ENCODE measurements at places on chromosomes 5 and 9. TPM values are rescaled to one million over a fixed set of nuclear protein-coding genes. Genes with fewer than 3 reads are reported as not detected.

DNA sequence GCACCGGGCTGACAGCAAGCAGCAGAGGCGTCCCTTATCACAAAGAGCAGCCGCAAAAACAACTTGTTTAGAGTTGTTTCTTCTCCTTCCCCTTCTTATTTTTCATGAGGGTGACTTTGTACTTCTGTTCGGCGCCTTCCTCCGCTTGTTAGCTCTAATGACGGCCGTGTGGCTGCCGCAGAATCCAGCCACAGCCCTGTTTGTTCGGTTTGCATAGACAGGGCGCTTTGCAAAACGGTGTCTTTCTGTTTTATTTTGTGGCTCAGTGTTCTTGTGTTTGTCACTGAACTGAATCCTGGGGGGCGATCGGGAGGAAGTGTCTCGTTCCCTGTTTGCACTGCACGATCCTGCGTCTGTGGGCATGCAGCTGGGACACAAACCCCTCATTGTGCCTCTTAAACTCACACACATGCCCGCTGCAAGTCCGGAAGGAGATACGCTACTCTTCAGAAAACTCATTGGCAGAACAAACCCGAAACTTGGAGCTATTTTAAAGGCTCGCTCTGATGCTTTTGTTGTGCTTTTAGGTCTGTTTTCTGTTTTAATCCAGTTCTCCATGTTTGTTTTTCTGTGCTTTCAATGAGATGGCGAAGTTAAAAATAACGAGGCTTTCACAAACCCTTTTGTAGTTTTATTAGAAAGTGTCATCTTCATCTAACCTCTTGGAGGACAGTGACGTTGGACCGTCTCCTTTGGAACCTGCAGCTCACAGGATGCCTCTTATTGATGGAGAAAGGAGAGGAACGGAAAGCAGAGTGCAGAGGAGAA, 213.9 kb downstream of the IRX2 start:
- H3K4me1 ChIP-seq, result no peaks in the 10 kb centered on the region
- no peaks in the 10 kb centered on the region for H3K36me3 ChIP-seq
- no peak for DNase-seq
- no peak overlapping the region for H3K27ac ChIP-seq
- no peak overlapping the region for H3K4me3 ChIP-seq

DNA sequence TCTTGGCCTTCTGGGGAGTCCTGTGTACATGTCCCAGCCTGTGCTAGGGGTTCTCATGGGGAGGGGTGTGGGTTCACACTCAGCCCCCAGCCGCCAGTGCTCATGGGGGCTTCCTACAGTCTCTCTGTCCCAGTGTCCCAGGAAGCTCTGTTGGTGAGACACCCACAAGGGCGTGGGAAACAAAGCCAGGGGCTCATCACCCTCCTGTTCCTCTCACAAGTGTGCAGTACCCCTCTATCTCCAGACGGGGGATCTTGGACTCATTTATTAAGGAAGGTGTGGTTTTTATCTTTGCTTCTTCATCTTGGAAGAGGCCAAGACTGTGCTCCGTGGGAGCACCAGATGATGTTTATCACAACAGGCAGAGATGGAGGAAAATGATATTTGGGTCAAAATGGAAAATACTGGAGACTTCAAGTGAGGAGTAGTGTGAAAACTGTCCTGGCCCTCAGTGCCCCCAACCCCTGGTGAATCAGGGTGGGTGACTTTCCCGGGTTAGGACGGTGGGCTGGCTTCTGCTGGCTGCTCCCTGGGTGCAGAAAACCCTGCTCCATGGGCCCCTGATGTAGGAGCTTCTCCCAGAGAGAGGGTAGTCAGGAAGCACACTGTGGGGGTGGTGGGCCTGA, 15.2 kb downstream of the TMEM171 start:
- H3K4me3 ChIP-seq, result no peak overlapping the region
- no peak overlapping the region for H3K27ac ChIP-seq
- no peak for DNase-seq
- H3K27me3 ChIP-seq, result no peaks in the 10 kb centered on the region
- no peaks in the 10 kb centered on the region for H3K36me3 ChIP-seq

- H3K4me1 ChIP-seq, result peaks cover 11% of the 10 kb centered on the region
- H3K36me3 ChIP-seq, result peaks cover 22% of the 10 kb centered on the region
- DNase-seq, result no peak
- no peaks in the 10 kb centered on the region for H3K27me3 ChIP-seq
Measured at GRCh38 chr5:140647042-140647419, 399 bp downstream of the NDUFA2 start.

DNA sequence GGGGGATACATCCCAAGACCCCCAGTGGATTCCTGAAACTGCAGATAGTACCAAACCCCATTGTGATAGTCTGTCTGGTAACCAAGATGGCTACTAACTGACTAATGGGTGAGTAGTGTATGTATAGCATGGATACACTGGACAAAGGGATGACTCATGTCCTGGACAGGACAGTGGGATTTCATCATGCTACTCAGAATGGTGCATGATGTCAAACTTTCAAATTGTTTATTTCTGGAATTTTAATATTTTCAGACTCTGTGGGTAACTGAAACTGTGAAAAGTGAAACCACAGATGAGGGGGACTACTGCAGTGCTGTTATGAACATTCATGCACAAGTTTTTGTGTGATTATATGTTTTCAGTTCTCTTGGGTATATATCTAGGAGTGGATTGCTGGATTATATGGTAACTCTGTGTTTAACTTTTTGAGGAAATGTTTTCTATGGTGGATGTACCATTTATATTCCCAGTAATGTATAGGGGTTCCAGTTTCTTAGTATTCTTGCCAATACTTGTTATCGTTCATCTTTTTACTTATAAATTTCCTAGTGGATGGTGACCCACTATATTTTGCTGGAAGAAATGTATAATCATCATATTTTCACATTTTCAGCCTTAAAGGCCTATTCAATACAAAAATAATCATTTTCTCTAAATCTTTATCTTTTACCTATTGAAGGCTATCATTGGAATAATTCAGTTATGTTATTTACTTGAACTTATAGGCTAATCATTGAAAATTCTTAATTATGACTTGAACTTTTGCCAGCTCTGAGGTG, 140.9 kb downstream of the NR3C1 start:
- DNase-seq, result no peak
- no peaks in the 10 kb centered on the region for H3K27me3 ChIP-seq
- H3K4me1 ChIP-seq, result no peaks in the 10 kb centered on the region
- no peak overlapping the region for H3K27ac ChIP-seq
- H3K4me3 ChIP-seq, result no peak overlapping the region

TLX3 gene
- not detected for total RNA-seq

GRCh38 chr9:112283582-112284253, 49.7 kb downstream of the PTBP3 start:
- H3K4me3 ChIP-seq, result no peak overlapping the region
- no peak for DNase-seq
- no peaks in the 10 kb centered on the region for H3K27me3 ChIP-seq
- no peaks in the 10 kb centered on the region for H3K36me3 ChIP-seq

- DNase-seq, result no peak
Measured at GRCh38 chr9:95110921-95111525, 206.5 kb downstream of the FANCC start.

- peak; percentile 61 for DNase-seq
- H3K4me1 ChIP-seq, result peaks cover 6% of the 10 kb centered on the region
- H3K4me3 ChIP-seq, result no peak overlapping the region
- no peaks in the 10 kb centered on the region for H3K27me3 ChIP-seq
Measured at GRCh38 chr5:76325876-76326491, 77.1 kb upstream of the IQGAP2 start.

DNA sequence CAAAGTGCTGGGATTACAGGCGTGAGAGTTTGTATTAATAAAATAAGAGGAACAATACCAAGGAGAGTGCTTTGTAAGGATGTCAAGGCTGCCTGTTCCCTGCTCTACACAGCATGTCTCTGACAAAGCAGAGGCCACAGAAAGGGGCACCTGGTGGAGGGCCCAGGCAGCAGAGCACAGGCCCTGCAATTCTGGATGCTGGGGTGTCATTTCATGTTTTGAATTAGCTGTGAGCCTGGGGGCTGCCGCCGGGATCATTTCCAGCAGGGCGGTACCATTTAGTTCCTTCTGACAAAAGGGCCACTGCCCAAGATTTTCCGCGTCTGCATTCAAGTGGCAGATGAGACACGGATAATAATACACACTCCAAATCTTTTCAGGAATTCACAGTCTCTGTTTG, 396.9 kb downstream of the GADD45G start:
- no peaks in the 10 kb centered on the region for H3K36me3 ChIP-seq
- H3K4me1 ChIP-seq, result peaks cover 9% of the 10 kb centered on the region
- H3K4me3 ChIP-seq, result no peak overlapping the region
- DNase-seq, result no peak
- no peak overlapping the region for H3K27ac ChIP-seq
- no peaks in the 10 kb centered on the region for H3K27me3 ChIP-seq

TOPORS gene
- 17.4 TPM for total RNA-seq

DNA sequence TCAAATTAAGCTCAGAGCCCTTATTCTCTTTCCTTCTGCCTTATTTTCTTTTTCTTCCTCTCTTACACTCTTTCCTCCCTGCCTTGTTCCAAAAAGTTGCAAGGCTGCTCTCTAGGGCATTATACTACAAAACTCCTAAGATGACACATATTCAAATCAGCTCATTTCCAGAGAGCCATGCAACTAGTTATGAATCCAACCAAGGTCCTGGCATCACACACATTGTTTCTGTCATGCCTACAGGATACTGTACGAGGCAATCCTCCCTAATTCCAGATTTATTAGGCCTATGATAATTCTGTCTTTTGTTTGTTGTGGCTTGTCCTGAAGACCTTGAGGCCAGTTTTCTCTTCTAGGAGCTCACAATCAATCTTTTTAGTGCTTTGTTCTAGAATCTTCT, 87.0 kb upstream of the TBCA start:
- DNase-seq, result no peak
- no peak overlapping the region for H3K27ac ChIP-seq
- no peaks in the 10 kb centered on the region for H3K36me3 ChIP-seq
- H3K4me1 ChIP-seq, result no peaks in the 10 kb centered on the region
- no peak overlapping the region for H3K4me3 ChIP-seq

ISL1 gene
- 1.6 TPM for total RNA-seq

- peak overlapping the region; percentile 5 for H3K27ac ChIP-seq
- no peak for DNase-seq
- H3K4me1 ChIP-seq, result peaks cover 15% of the 10 kb centered on the region
- H3K4me3 ChIP-seq, result no peak overlapping the region
- no peaks in the 10 kb centered on the region for H3K36me3 ChIP-seq
Measured at GRCh38 chr5:80239680-80240367, 16.0 kb downstream of the SERINC5 start.

DNA sequence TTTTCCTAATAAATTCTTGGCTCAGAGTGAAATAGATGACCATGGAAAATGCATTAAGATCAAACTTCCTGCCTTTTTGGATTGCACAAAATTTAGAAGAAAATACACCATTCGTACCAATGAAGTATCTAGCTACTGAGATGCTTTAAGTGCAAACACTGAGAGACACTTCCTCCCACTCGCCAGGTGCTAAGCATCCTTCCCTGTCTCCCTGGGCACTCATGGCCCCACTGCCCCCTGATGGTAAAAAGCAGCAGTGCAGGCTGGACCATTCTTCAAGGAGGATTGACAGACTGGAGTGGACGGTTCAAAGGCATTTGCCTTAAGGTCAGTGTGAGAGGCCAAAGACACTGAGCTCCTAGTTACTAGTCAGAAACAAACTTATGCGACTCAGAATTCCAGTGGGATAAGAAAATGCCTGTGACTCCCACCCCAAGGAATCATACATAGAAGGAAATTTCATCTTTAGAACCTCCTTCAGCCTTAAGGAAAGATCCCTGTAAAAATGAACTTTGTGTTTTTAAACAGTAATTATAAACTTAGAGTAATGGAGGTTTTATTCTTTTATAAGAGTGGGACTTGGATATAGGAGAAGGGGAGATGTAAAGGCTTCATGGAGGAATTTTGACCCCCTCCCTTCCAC, 86.0 kb upstream of the SLC30A5 start:
- H3K4me3 ChIP-seq, result no peak overlapping the region
- peak; percentile 83 for DNase-seq
- no peaks in the 10 kb centered on the region for H3K27me3 ChIP-seq

- DNase-seq, result no peak
- no peaks in the 10 kb centered on the region for H3K27me3 ChIP-seq
- no peak overlapping the region for H3K4me3 ChIP-seq
- no peaks in the 10 kb centered on the region for H3K4me1 ChIP-seq
Measured at GRCh38 chr5:55021410-55021809, 2.6 kb upstream of the GZMK start.

GRCh38 chr5:9547122-9547947, 1.5 kb upstream of the SEMA5A start:
- H3K27ac ChIP-seq, result peak overlapping the region; percentile 88
- H3K4me3 ChIP-seq, result peak overlapping the region; percentile 60
- no peaks in the 10 kb centered on the region for H3K27me3 ChIP-seq
- DNase-seq, result peak; percentile 72

- DNase-seq, result no peak
- no peaks in the 10 kb centered on the region for H3K4me1 ChIP-seq
- no peaks in the 10 kb centered on the region for H3K27me3 ChIP-seq
- no peak overlapping the region for H3K27ac ChIP-seq
Measured at GRCh38 chr5:32522429-32523143, 62.8 kb upstream of the SUB1 start.

GRCh38 chr5:89200899-89201298, 317.9 kb upstream of the MEF2C start:
- DNase-seq, result peak; percentile 41
- no peaks in the 10 kb centered on the region for H3K36me3 ChIP-seq
- no peak overlapping the region for H3K4me3 ChIP-seq
- no peak overlapping the region for H3K27ac ChIP-seq
- H3K4me1 ChIP-seq, result no peaks in the 10 kb centered on the region
- H3K27me3 ChIP-seq, result no peaks in the 10 kb centered on the region

SLC36A3 gene
- not detected for total RNA-seq

DNA sequence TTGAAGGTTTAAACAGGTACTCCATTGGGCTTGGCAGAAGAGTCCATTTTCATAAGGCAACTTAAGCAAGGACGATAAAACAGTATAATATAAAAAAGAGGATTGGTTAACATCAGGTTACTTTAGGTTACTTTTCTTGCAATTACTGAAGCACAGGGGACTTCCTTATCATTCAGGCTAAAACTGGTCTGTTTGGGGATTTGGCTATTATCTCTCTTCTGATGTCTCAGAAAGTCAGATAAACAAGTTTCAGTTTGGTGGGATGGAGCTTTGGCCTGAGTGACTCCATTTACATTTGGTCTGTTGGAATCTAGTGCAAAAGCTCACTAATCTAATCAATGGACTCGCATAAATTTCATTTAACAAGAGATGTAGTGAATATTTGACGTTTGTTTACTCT, 8.0 kb downstream of the GAPT start:
- H3K4me3 ChIP-seq, result no peak overlapping the region
- H3K4me1 ChIP-seq, result no peaks in the 10 kb centered on the region
- no peaks in the 10 kb centered on the region for H3K27me3 ChIP-seq
- no peaks in the 10 kb centered on the region for H3K36me3 ChIP-seq
- no peak for DNase-seq

LCN9 gene
- total RNA-seq, result not detected

CCDC187 gene
- total RNA-seq, result 0.48 TPM

Measured in colonic mucosa (tissue), 4 donors.